CD4-positive, alpha-beta T cell treated with Interleukin-1 beta for 1 hour (primary cell): ENCODE measurements at places on chromosomes 13 and 19.

GRCh38 chr19:10543420-10544241 lies at the start of gene ATG4D:
Gene ATG4D (plus strand): TSS chr19:10543904. CDS start chr19:10544091, 187 bp downstream.
- peak; percentile 85 for DNase-seq

DNA sequence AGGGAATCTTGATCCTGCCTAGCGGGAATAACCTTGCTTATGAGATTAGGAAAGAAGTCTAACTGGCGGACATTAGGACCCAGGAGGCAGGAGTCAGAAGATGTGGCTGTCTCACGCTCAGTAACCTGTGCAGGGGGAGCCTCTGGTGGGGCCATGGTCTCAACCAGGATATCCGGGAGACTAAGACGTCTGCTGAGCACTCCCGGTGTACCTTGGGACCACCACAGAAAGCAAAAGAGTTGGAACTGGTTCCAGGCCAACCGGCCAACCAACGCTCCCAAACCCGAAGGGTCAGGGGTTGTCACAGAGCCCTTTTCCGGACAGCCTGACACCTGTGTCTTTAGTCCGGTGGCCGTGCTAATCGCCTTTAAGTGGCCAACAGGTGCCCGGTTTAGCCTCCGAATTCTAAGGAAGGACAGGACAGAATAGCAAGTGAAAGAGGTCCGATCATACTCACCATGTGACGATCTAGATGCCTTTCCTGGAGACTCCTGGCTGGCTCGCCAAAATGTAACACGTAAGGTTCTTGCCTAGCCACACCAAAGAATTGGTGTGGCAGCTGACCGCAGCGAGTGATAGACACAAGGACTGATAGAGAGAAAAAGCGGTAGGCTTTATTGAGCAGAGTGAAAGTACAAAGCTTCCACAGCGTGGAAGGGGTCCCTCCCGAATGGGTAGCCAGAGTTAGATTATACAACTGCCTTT lies 103.9 kb upstream of the DIAPH3 start:
- peak; percentile 31 for DNase-seq

GRCh38 chr13:20667857-20668437 lies 35.6 kb upstream of the IL17D start:
- no peak for DNase-seq

GRCh38 chr13:24183741-24184182 lies 23.2 kb downstream of the SPATA13 start:
- DNase-seq, result no peak
